ENCODE measurements at places on chromosomes 1 and 21. TPM values are rescaled to one million over a fixed set of nuclear protein-coding genes. Genes with fewer than 3 reads are reported as not detected.

Gene OR2L5
- total RNA-seq, result not detected

Gene ATF3
- 21.1 TPM for total RNA-seq

- no peak for DNase-seq
These were observed 2.9 kb downstream of the COPA start for GRCh38 chr1:160340146-160340545.

DNA sequence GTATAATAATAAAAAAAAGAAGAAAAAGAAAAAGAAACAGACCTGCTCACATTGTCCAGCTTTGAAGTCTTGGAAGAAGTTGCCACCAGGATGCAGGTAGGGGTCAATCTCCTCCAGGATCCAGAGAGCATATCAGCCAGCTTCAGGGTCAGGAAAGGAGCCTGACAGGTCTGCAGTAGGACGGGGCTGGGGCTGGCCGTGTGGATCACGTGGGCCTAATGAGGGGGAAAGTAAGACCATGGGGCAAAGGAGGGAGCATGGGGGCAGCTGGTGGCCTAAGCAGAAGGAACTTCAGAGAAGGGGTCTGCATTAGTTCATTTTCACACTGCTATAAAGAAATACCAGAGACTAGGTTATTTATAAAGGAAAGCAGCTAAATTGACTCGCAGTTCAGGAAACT is 19.3 kb upstream of the SMYD3 start:
- no peak for DNase-seq

DNA sequence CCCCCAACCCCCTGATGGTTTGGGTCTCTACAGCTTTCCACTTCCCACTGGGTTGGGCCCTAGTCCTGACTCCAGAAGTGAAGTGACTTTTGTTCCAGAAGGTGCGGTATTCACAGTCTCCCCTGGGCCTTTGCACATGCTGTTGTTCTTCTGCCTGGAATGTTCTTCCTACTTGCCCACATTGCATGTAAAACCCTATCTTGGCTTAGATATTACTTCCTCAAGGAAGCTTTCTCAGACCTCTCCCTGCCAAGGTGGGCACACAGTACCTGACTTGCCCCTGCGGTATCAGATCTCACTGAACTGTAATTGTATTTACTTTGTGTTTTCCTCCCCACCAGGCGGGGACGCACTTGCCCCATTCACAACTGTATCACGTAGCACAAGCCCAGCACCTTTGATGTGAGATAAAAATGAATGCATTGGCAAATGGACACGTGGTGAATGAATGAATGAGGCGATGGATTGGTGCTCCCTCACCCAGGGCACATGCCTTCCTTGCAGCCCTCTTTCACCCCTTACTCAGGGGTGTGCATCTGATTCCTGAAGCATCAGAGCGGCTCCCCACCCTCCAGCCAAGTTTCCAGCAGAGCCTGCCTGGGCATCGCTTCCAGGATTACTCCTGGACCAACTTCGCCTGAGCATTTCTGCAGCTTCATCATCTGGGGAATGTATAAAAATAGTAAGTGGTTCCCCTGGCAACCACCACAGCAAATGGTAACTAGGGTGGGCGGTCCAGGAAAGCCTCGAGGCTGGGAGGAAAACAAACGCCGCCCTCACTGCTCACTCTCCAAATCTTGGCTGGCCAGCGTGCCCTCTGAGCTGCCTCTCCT is 19.8 kb downstream of the NENF start:
- DNase-seq, result no peak

All from glomerular endothelial cell (primary cell).